ENCODE measurements at places on chromosomes 5 and 9.
A peak's percentile ranks its signal among the peaks of the same experiment; 100 is the strongest.

- peak; percentile 99 for DNase-seq
Measured at GRCh38 chr9:36136272-36136893, at the start of gene GLIPR2. TSS of gene GLIPR2 (plus strand) at chr9:36136733. CDS start at chr9:36136779, 46 bp downstream.

- DNase-seq: no peak
Measured at GRCh38 chr5:78503958-78504653, 143.7 kb downstream of the SCAMP1 start.

- DNase-seq: no peak
Measured at GRCh38 chr5:114636271-114636670, 274.4 kb downstream of the KCNN2 start.

- DNase-seq: no peak
Measured at GRCh38 chr9:76352026-76352620, 42.1 kb downstream of the RFK start.

DNA sequence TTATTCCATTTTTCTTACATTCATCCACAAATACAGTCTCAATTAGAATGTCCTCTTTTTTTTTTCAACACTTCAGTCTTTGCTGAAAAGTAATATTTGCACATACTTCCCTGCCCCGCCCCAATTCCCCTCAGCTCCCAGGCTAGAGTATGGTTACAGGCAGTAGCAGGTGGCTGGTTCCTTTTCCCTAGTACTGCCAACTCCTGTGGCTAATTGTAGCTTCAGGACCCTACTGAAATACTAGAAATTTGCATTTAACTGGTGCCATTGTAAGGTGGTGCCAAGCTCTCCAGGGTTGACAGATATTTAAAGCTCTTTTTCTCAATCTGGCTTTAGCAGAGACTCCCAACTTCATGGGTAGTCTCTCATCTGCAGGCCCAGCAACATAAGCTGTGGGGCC is 80.3 kb downstream of the FAM81B start:
- no peak for DNase-seq

DNA sequence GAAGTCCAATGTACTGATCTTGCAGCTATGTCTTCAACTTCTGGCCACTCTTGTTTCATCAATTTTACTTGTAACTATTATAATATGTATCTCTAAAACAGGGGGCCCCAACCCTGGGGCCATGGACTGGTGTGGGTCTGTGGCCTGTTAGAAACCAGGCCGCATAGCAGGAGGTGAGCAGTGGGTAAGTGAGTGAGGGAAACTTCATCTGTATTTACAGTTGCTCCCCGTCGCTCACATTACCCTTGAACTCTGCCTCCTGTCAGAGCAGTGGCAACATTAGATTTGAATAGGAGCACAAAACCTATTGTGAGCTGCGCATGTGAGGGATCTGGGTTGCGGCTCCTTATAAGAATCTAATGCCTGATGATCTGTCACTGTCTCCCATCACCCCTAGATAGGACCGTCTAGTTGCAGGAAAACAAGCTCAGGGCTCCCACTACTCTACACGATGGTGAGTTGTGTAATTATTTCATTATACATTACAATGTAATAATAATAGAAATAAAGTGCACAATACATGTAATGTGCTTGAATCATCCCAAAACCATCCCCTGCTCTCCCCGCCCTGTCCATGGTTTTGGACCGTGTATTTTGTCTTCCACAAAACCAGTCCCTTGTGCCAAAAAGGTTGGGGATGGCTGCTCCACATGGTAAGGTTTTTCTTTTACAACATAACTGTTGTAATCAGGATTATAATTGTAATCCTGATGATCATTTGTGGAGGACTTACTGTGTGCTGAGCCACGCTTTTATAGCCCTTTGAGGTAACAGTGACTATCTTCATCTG is 26.9 kb upstream of the SH3PXD2B start:
- no peak for DNase-seq

GRCh38 chr9:125513303-125513667 is 193.7 kb downstream of the MAPKAP1 start:
- no peak for DNase-seq

DNA sequence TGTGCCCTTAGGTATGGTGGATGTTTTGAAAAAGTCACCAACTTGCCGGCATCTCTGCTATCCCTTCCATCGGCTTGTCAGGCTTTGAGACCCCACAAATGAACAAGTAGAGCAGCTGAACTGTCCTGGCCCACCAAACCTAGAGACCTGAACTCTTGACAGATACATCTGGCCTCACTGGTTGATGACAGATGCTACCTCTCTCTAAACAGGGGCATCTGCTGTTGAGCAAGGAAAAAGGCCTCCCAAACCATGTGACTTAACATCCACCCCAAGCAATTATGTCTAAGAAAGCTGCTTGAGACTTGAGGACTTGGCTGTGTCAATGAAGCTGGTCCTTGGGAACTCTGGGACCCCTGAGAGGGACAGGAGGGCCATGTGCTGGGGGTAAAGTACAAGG is 2.3 kb downstream of the CCNI2 start:
- DNase-seq: no peak

DNA sequence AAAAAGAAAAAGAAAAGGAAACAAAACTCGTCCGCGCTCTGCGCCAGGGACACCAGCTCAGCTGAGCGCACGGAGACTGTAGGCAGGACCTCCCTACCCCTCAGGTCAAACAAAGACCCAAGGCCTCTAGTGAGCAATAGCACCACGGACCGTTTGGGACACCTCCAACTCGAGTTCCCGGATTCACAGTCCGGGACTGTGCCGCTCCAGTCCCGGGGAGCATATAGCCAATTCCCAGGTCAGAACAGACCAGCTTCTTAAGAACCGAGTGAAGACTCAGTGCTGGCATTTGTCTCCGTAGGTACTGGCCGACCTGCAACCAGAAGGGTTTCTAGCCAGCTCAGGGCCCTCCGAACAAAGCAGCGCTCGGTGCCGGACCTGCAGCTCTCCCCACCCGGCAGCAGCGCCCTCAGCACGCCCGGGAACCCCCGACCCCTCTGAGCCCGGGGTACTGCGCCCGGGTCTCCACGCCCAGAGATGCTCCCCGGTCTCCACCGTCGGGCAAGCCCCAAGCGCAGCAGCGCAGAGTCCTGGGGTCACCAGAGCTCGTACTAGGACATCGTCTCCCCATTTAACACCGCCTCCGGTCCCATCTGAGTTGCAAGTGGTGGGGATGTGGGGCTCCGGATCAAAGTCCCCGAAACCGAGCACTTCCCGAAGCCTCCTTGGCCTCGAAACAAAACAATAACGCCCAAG is 591 bp downstream of the ABCA1 start:
- peak; percentile 81 for DNase-seq

GRCh38 chr5:136538534-136538933 is 173.2 kb upstream of the TRPC7 start:
- DNase-seq: no peak

- DNase-seq: no peak
Measured at GRCh38 chr5:65873181-65873750, 53.1 kb upstream of the ERBIN start.

DNA sequence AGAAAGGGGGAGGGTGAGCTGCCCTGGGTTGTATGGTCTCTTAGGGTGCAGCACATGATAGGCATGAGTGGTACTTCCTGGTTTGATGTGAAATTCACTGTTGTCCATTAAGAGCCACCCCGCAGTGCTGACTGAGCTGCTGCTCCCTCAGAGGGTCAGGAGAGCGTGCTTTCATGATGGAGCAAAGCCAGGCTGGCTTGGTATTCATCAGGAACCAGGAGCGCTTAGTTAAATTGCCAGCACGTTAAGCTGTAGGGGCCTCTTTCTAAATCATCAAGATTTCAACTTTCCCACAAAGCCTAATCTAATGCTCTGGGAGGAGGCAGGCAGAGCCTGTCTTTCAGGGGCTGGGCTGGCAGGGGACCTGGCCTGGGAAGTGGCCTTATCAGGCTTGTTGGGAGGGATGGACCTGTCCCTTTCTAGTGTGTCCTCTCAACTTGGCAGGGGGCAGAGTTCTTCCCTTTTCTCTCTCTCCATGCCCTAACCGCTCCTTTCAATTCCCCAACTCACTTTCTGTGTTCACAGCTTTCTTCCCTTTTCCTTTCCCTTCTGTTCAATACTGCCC is 7.9 kb downstream of the CYSTM1 start:
- DNase-seq: no peak

DNA sequence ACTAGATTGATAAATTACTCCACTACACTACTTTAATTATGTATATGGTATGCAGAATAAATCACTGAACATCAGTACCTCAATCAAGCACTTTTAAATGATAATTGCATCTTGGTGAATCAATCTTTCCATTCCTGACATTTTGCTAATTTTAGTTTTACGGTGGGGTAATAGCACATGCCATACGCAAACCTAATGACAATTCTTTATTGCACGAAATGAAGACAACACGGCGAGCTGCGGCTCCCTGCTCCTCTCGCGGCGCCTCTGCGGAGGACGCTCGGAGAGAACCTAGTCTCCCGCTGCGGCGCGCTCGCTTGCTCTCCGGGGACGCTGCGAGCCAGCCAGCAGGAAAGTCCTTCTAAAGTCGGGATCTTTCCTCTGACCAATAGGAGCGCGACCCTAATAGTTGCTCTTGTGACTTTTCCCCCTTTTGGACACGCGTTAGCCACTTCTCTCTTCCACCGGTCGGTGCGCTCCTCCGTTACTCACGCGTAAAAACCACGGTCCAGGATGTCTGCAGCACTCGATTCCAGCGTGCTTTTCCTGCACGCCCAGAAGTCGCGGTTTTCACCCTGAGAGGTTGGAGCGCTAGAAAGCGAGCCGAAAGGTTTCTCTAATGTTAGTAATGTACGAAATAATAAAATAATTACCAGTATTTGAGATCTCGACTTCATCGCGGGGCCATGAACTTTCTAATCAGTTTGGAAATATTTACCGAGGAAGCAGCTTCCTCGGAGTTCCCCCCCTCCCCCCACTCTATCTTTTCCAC is 1.0 kb upstream of the MEF2C start:
- peak; percentile 93 for DNase-seq

GRCh38 chr5:139760066-139761056 is 35.2 kb upstream of the PSD2 start:
- peak; percentile 99 for DNase-seq

GRCh38 chr5:13027874-13028273 is 916.6 kb downstream of the DNAH5 start:
- DNase-seq: no peak

GRCh38 chr5:1525624-1526189 is 1.9 kb upstream of the LPCAT1 start:
- peak; percentile 35 for DNase-seq

- DNase-seq: no peak
Measured at GRCh38 chr5:176921714-176922113, 22.6 kb upstream of the HK3 start.

GRCh38 chr5:91367908-91368648 is 15.0 kb downstream of the ARRDC3 start:
- no peak for DNase-seq

DNA sequence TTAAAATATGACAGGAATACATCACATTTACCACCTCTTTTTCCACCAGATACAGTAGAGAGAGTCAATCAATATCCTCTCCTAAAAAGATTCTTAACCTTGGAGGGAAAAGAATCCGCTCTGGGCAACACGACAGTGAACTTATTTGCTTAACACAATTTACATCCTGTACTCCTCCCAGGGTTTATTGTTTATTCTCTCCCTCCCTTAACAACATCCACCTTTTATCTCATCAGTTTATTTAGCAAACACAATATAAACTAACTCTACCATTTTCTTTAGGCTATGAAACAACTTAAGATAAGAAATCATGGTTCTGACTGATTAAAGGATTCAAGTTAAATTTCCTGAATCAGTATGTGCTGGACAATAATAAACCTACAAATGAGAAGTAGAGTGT is 50.9 kb downstream of the CERT1 start:
- DNase-seq: no peak

GRCh38 chr5:133564921-133565565 is 47.3 kb downstream of the FSTL4 start:
- DNase-seq: no peak

DNA sequence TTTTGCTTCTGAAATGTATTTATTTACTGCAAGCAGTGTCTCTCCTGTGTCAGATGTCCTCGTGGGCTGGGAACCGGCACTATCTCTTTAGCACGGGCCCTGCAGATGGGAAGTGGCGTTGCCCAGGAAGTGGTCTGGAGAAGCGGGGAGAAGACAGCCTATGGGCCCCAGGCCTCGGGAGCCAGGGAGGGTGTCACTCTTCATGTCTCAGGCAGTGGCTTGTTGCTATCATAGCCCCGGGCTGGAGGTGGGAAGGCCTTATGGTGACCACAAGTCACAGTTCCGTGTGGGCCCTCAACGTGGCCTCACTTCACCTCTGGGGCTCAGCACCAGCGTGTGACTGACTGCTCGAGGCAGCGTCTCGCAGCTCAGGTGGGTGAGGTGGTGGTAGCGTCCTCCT is 41.4 kb downstream of the SYK start:
- DNase-seq: no peak

DNA sequence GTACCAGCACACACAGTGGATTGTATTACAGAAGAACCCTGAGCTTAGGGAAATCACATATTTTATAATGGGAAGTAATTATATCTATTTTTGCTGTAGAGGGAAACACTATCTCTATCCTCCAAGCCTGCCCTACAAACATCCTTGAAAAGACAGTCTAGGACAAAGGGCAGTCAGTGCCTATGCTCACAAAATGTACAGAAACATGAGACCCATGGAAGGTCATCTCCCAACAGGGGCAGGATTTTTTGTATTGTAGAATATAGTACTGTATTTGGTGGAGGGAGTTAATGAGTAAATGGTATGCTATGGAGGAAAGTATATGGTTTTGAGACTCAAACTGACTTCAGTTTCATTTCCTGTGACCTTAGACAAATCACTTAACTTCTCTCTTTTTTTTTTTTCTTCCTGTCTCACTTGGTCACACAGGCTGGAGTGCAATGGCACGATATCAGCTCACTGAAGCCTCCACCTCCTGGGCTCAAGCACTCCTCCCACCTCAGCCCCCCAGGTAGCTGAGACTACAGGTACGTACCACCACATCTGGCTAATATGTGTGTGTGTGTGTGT is 5.8 kb upstream of the RAB14 start:
- DNase-seq: no peak

GRCh38 chr9:94057918-94058317 is 26.3 kb upstream of the PTPDC1 start:
- DNase-seq: no peak

GRCh38 chr5:112692472-112692871 is 45.2 kb upstream of the APC start:
- no peak for DNase-seq

DNA sequence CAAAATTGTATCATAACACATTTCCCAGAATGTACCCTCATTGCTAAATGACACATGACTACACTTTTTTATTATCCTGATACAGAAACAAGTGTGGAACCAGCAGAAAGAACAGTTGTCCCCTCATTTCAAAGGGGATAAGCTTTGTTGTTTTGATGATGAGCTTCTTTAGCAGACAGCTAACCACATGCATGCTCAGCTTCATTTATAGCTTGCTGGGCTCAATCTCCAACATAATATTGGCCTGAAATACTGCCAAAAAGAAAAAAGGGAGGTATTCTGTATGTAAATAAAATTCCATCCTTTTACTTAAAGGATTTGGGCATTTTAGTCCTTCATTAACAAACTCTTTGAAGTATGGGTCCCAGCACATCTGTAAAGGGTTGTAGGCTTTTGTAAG is 120.4 kb downstream of the SPATA31D1 start:
- DNase-seq: no peak

GRCh38 chr9:22047596-22047995 is 38.5 kb upstream of the CDKN2B start:
- no peak for DNase-seq
